ENCODE measurements at places on chromosomes 5 and 9. TPM values are rescaled to one million over a fixed set of nuclear protein-coding genes. Genes with fewer than 3 reads are reported as not detected.

CD274 gene
- 0.34 TPM for total RNA-seq

DMRTA1 gene
- under 0.01 TPM for total RNA-seq

TMEM171 gene
- 0.19 TPM for total RNA-seq

LTC4S gene
- 20.0 TPM for total RNA-seq

PCDHB12 gene
- 0.56 TPM for total RNA-seq

C9orf153 gene
- total RNA-seq: not detected

GFI1B gene
- not detected for total RNA-seq

CCL19 gene
- not detected for total RNA-seq

LCN15 gene
- not detected for total RNA-seq

SLC9A3 gene
- 3.1 TPM for total RNA-seq

Measured in cardiac ventricle fibroblast (primary cell).